ENCODE measurements at places on chromosomes 4 and X.

DNA sequence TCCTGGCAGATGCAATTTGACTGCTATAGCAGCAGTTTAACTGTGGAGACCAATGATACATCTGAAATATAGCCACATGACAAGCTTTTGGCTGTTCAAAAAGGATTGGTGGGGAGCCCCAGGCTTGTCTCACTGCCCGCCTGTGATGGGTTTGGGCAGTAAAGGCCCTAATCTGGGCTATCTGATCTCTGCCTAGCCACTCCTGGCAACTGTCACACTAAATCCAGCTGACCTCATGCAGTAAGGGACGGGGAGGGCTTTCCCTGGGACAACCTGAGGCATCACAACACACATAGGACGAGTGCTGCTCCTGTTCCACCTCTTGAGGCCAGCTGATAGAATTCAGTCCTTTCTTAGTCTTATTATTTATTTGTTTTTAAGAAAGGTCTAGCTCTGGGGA lies 56.2 kb downstream of the CCDC158 start:
- no peak for DNase-seq

GRCh38 chr4:69116645-69117321 lies 20.5 kb downstream of the UGT2B7 start:
- DNase-seq = no peak

- no peak for DNase-seq
Observed at GRCh38 chr4:182855312-182855711, 61.9 kb downstream of the DCTD start.

DNA sequence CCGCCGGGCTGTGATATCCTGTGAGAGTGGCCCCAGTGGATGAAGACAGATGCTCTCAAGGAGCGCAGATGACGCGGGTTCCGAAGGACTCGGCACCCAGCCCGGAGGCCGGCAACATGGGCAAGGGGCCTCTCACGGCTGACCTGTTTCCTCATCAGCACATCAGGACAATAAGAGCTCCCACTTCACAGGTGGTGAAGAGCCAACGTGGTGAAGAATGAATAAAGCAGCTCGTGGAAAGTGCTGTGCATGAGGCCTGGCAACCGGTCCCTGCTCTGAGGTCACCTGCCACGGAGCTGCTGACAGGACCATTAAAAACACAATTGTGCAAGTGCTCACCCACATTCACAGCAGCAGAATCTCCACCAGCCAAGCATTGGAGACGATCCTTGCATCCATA lies 22.9 kb downstream of the ABLIM2 start:
- no peak for DNase-seq

- no peak for DNase-seq
Observed at GRCh38 chr4:39541987-39542610, 14.9 kb upstream of the UGDH start.

- no peak for DNase-seq
Observed at GRCh38 chrX:55867708-55868107, 150.2 kb downstream of the RRAGB start.

- no peak for DNase-seq
Observed at GRCh38 chr4:147732518-147733235, 789 bp downstream of the ARHGAP10 start.

GRCh38 chr4:152531479-152531878 lies 4.4 kb downstream of the FBXW7 start:
- DNase-seq = no peak

DNA sequence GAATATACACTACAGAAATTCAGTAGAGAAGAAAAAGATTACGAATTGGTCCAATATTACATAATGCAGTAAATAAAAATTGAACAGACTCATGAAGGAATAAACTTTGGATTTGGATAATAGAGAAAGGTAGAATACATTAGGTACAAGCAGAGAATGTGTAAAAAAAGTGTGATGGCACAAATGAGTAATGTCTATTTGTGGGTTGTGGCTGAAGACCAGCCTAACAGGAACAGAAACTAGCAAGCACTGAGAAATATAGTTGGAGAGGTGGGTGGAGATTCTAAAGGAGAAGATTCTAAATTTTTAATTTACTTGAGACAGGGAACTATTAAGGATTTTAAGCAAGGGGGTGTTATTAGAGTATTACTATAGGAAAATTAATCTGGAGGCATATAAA lies 15.2 kb upstream of the CLOCK start:
- DNase-seq = no peak

DNA sequence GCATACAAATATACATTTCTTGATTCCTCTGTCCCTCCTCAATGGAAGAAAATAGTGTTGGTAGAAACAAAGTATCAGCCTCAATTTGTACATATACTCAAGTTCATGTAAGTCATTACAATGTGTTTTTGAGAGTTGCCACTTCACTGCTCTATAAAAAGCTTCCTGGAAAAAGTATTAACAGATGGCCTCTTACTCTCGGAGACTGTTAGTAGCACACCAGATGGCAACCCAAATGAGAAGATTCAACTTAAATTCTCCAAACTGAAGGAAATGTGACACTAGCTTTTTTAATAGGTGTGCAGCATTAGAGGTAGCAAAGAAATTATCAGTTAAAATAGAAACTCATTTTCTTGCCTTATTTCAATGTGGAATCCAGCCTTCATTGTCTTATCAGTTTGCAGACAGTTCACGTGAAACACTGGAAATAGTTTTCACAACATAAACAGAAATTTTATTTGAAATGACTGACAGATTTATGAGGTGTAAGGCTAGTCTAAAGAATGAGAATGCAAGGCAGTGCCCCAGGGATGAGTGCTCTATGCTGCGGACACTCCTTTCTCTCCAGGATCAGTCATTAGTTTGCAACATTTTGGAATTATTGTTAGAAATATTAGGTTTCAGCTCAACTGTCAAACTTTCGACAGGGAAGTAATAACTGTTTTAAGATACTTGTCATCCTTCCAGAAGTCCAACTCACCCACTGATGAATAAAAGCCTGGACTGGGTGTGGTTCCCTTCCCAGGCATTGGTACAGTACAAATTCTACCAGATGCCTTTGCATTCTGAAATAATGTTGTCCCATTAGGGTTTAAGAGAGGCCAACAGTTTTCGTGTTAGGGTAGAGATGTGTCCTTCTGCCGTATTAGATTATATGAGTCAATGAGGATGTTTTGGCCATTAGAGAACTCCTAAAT lies 50.9 kb downstream of the IDS start:
- DNase-seq = no peak

DNA sequence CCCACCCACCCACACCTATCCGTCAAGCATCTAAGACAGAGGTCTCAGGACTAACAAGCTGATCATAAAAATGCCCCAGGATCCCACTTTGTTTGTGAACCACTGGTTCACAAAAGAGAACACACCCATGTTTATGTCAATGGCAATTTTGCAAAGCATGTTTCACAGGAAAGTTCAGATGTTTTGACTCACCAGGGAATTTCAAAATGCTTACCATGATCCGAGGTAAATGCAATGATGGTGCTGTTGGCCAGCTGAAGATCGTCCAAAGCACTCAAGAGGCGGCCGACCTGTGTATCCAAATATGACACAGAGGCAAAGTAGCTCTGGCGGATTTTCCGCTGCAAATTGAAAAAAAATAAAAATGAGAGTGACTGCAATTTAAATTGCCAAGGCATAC lies 15.0 kb downstream of the IDS start:
- DNase-seq = no peak

DNA sequence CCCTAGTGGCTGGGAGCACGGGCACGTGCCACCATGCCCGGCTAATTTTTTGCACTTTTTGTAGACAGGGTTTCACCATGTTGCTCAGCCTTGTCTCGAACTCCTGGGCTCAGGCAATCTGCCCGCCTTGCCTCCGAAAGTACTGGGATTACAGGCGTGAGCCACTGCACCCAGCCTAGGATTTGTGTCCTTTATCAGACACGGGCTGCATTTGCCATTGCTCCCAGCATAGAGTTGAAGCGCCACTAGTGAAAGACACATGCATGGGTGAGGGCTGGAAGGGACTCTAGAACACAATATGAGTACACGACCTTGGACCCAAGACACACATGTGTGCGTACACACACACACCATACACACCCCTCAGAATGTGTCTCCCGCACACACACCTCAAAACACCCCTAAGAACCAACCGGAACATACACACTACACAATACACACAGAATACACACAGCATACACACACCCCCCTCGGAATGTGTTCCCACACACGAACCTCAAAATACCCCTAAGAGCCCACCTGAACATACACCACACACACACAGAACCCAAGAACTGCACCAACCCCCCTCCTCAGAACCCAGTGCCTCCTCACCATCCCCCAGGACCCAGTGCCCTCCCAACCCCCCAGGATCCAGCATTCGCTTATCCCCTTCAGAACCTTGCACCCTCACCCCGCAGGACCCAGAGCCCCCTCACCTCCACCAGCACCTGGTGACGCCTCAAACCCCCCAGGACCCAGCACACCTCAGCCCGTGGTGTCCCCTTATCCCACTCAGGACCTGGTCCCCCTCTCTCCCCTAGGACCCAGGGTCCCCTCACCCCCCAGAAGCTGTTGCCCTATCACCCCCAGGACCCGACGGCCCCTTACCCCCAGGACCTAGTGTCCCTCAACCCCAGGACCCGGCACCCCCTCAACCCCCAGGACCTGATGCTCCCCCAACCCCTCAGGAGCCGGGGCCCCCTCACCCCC lies 1.0 kb downstream of the TNIP2 start:
- DNase-seq = no peak

- DNase-seq = no peak
Observed at GRCh38 chr4:1299301-1299860, 9.7 kb downstream of the MAEA start.

DNA sequence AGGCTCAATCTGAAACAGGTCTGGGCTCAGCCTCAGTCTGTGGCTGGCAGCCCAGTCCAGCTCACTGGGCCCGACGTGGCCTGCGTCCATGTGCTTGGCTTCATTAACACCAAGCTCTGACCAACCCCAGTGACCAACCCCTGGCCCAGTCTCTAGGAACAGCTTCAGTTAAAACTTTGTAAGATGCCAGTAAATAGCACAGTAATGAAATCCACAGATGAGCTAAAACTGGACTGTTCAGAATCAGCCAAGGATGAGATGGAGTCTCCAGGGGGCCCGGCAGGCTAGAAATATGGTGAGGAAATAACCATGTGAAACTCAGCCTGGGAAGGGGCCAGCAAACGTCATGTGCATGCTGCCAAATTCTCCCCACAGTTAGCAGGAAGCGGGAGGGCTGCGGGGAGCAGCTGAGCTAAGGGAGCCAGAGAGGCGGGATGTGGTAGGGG lies 37.1 kb upstream of the XPNPEP2 start:
- DNase-seq = no peak

DNA sequence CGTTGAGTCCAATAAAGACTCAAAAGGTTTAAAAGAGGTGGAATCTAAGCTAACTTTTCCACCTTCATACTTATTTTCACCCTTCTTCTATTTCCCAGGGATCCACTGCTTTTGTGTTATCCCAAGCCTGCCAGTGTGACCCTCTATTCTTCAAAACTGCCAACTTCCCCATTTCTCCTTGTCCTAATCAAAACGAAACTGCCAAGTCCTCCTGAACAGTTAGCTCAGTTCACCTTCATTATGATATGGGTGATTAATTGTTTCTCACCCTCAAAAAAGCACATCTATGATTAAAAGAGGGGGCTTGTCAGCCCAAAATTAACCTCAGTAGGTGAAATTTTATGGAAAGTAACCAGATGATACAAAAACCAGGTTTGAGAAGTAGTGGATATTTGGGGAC lies 108.4 kb downstream of the GUCY2F start:
- DNase-seq = no peak

GRCh38 chrX:56794404-56795230 lies 65.6 kb downstream of the NBDY start:
- DNase-seq = no peak

GRCh38 chr4:118921786-118922185 lies 33.1 kb downstream of the SYNPO2 start:
- no peak for DNase-seq

DNA sequence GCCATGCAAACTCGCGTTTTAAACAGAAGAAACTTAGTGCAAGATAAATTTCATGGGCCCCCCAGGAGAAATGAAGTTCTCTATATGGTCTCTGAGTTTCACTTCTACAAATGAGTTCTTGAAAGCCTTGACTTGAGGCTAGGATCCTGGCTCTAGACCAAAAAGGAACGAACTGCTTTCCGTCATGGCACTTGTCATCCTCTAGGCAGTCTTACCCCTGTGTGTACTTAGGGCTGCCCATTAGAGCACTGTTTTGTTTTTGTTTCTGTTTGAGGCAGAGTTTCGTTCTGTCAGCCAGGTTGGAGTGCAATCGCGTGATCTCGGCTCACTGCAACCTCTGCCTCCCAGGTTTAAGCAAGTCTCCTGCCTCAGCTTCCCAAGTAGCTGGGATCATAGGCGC lies 29.0 kb downstream of the RNF4 start:
- DNase-seq = no peak

DNA sequence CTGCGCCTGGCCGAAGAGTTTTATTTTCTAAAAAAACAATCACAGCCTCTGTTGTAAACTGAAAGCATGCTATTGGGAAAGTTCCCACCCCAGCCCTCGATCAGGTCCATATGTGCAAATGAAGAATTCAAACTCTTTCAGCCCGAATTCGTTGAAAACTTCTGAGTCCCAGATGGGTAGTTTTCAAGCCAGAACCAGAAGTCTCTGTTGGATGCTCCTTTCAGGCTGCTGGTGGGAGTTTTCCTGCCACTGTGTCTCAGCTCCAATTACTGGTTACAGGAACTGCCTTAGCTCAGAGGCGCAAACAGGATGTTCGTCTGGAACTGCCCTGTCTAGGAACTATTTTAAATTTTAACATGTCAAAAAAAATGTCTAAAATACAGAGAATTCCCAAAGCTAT lies 9.3 kb upstream of the ALG13 start:
- DNase-seq = no peak

DNA sequence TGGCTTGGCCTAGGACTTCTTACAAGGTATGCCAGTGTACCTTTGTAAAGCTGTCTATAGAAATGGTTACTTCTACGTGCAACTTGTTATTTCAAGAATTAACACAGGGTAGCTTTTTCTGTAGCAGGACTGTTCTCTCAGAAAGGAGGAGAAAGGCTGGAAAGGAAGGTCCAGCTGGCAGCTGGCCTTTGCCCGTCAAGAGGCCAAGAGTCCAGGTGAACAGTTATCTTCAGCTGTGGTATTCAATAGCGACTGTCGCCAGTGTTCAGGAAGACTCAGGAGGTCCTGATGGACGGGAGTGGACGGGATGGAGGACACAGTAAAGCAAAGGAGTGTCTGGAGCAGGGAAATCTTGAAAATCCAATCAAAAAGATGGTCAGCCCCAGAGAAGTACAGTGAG lies 4.7 kb downstream of the CYP4V2 start:
- no peak for DNase-seq

DNA sequence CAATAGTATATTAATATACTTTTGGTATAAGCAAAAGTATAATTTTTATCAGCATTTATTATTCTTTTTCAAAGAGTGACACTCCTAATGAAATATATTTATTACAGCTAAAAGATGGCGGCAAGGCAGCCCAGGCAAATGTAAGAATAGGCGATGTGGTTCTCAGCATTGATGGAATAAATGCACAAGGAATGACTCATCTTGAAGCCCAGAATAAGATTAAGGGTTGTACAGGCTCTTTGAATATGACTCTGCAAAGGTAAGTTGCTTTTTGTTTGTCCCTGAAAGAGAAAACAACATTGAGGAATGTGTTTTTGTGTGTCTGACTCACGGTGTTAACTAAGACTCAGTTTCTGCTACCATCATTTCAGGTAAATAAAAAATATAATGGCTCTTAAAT lies 71.9 kb downstream of the PDLIM5 start:
- no peak for DNase-seq

All from NCI-H1436 (cell line).